ENCODE measurements at places on chromosomes 13 and 19.

DNA sequence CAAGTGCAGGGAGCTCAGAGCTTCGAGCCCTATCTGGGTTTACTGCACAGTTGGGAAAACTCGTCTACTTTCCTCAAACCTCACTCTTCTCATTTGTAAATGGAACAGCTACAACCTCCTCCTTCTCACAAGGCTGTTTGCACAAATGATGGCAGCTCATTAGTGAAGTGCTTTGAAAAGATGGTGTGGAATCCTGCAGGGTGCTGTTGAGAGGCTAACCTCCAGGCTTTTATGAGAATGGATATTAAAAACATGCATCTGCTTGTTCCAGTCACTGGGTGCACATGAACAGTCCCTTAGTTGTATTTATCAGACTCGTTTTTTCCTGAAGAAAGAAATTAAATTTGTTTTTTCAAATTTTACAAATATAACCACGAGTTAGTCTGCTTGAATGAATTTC lies 36.6 kb downstream of the PCDH8 start:
- DNase-seq = no peak

- DNase-seq = no peak
Observed at GRCh38 chr13:80865329-80865728, 524.4 kb upstream of the SPRY2 start.

- DNase-seq = peak; percentile 30
Observed at GRCh38 chr19:35959040-35959967, 23.1 kb downstream of the LRFN3 start.

DNA sequence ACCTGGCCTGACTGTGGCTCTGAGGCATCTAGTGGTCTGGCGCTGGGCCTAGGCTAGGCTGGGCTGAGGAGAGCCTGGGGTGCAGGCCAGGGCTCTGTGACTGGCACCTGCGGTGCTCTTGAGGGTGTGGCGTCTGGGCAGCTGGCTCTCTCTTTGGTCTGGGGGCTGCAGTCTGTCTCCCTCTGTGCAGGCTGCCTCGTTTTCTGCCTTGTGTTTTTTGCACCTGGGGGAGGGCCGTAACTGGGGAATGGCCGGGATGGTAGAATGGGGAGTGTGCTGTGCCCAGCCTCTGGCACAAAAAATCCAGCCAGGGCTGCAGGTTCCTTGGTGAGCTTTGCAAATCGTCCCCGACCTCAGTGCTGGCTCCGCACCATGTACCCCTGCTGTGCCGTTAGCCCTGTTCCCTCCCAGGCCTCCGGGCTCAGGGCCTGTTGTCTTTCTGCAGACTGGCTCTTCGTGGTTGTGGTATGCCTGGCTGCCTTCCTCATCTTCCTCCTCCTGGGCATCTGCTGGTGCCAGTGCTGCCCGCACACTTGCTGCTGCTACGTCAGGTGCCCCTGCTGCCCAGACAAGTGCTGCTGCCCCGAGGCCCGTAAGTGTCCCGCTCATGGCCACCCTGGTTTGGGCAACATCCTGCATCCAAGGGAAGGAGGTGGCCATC lies 6.5 kb upstream of the USF2 start:
- no peak for DNase-seq

- DNase-seq = no peak
Observed at GRCh38 chr19:55504252-55504603, 16.0 kb downstream of the SSC5D start.

DNA sequence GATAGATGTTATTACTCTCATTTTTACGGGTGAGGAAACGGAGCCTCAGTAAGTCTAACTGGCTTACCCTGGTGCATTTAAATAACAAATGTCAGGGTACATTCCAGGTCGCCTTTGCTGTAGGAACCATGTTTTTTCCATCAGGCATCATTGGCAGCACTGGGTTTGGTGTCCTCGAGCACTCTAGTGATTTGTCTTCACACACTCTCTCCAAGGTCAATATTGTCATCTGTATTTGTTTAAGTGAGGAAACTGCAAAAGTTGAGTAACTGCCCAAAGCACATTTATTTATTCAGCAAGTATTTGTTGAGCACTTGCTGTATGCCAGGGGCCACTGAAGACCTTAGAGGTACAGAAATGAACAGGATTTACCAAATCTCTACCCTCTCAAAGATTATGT lies 78.6 kb downstream of the DCT start:
- DNase-seq = no peak

GRCh38 chr19:13681509-13681908 lies 82.8 kb upstream of the MRI1 start:
- DNase-seq = no peak

DNA sequence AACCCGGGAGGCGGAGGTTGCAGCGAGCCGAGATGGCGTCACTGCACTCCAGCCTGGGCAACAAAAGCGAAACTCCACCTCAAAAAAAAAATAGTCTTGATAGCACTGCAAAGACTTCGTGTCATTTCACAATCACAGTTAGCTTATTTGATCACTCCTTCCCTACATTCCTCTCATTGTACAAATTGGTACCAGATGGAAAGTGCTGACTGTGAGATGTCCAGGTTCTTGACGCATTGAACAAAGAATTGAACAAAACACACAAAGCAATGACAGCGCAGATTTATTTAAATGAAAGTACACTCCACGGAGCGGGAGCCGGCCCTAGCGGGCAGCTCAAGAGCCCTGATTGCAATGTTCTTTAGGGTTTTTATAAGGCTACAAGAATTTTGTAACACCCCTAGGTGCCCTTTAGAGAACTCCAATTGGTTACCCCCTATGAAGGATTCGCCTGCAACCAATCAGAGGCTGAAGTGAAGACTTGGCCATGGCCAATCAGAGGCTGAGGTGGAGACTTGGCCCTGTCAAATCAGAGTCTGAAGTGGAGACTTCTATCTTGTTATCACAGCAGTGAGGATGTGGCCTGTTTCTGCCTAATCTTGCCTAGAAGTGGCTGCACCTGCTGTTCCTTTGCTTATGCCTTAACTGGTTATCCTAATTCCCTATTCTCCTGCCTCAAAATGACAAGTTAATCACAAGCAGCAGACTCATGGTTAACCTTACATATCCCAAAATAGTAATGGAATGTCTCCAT lies 16.7 kb downstream of the ZNF556 start:
- no peak for DNase-seq

GRCh38 chr19:541699-542098 lies 2.2 kb upstream of the GZMM start:
- DNase-seq = no peak

- no peak for DNase-seq
Observed at GRCh38 chr13:23377983-23378632, 55.4 kb downstream of the SACS start.

DNA sequence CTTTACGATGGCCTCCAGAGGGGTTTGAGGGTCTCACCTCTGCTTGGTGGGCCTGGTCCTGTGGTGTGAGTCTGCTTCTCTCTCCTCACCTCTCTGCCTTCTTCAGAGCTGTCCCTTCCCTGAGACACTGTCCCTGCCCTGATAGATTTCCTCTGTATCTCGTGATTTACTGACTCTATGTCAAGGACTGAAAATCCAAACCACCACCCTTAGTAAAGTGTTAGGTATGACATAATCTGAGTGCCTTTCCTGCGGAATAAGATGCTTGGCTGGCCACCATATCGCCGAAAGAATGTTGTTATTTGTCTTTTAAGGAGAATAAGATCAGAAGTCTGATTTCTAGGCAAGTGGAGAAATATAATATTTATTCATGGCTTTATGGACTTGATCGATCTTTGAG lies 7.2 kb downstream of the SLC25A15 start:
- DNase-seq = no peak

GRCh38 chr13:40318366-40318765 lies 348.1 kb downstream of the FOXO1 start:
- DNase-seq = no peak

DNA sequence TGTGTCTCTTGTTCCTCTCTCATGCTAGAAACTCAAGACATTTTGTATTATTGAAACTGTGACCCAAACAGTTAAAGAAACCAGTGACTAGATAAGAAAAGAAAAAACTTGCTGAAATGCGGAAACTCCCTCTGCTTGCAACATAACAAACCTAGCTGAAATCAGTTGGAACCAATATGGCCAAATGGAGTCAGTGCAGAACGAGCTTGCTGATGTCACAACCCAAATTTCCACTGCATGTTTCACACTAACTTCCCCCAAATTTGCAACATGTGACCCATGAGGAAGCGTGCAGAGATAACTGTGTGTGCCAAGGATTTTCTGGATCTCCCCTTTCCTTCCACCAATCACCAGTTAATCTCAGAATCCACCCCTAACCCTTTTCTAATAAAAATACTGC lies 208.0 kb downstream of the DLEU7 start:
- DNase-seq = no peak

DNA sequence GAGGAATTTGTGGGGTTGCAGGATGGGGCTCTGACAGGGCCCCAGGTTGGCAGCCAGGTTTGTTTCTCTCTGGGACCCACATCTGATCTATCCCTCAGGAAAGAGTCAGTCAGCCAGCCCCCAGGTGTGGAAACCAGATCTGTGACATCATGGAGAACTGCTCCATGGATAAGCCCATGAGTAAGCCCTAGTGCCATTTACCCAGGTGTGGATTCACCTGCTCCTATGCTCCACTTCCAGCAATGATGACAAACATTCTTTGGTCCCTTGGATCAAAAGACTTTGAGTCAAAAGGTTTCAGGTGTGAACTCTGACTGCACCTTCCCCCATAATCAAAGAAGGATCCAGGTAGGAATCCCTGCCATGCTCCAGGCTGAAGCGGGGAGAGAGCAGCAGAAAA lies 26.9 kb upstream of the IGFL4 start:
- DNase-seq = no peak

- DNase-seq = no peak
Observed at GRCh38 chr13:55159765-55160164, 1981.0 kb upstream of the PRR20A start.

DNA sequence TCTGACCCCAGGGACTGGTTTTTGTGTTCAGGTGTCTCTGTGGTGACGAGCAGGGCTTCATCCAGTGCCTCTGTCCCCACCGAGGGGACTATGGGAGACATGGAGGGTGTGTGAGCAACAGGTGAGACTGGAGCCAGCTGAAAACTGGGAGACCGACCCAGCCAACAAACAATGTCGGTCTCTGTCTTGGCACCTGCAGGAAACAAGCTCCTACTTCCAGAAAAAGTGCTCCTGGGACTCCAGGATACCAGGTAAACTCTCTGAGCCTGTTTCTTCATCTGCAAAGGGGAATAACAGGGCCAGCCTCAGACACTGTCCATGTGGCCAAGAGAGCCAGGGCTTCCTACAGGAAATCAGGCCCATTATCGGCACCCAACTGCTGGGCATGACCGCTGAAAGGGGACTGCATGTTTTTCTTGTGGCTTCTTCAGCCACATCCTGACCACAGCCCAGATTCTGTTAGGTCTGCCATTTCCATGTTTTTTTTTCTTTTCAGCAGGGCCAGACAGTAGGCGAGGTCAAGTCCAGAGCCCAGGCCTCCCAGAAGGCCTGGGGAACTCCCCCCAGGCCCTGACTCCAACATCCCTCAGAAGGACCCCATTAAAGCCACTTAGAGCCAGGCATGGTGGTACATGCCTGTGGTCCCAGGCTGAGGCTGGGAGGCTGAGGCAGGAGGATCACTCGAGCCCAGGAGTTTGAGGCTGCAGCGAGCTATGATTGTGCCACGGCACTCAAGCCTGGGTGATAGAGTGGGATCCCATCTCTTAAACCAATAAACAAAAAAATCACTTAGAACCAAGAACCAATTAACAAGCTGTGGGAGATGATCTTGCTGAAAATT lies 836 bp upstream of the BST2 start:
- DNase-seq = no peak

GRCh38 chr13:32538143-32538620 lies 413 bp downstream of the N4BP2L2 start:
- DNase-seq = peak; percentile 9

- DNase-seq = no peak
Observed at GRCh38 chr13:98214707-98215106, 37.6 kb upstream of the RNF113B start.

DNA sequence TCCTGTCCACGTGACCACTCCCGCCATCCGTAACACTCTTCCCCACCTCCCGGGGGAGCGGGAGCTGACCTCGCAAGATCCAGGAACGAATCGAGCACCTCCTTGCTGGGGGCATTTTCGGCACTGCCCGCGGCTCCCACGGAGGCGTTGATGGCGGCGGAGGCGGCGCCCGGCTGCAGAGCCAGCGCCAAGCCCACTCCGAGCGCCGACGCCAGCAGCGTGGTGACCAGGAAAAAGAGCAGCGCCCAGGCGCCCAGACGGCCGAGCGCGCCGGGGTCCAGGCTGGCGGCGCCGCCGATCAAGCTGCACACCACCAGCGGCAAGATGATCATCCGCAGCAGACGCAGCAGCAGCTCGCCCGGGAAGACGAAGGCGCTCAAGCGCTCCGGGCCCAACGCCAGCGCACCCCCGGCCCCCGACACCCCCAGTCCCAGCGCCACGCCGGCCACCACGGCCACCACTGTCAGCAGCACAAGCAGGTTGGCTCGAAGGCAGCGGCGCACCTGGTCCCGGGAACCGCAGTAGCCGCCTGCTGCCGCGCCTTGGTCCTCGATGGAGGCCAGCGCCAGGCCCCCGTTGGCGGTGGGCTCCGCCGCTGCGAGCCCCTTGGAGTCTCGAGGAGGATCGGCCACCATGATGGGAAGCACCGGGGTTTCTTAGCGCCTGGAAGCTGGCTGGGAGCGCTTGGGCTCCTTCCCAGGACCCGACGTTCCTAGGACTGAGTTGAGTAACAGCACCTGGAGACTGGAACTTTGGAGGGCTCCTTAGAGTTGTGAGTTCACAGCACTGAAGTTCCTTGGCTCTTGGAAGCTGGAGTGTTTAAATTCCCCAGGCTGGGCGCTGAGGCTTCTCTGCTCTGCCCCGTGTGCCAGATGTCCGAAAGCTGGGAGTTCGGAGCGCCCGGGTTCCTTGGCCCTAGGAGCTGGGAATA lies 798 bp downstream of the SLC1A5 start:
- DNase-seq = no peak
